ENCODE measurements at places on chromosomes 13 and 19. TPM values are rescaled to one million over a fixed set of nuclear protein-coding genes. Genes with fewer than 3 reads are reported as not detected.

SWSAP1 gene
- 0.38 TPM for total RNA-seq

GRCh38 chr19:42497492-42498168, 30.7 kb downstream of the CEACAM1 start:
- DNase-seq: no peak

CBARP gene
- 0.50 TPM for total RNA-seq

DNA sequence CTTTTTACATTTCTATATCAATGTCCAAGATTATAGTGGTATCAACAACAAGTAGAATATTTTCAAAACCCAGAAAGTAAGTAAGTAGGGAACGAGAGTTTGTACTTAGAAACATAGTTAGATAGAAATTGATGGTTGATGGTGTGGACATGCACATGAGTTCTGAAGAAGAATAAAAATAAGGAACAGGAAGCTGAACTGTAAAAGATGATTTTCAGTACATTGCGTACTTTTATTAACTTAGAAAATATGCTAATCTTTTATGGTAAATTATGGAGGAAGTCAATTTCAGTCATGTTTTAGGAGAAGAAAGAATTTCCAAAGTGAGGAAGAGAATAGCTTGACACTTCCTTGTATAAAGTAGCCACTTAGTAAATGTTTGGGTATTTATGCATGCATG, 12.3 kb upstream of the GPR18 start:
- no peak for DNase-seq

LGALS14 gene
- total RNA-seq: not detected

ZNF507 gene
- 7.0 TPM for total RNA-seq

- peak; percentile 48 for DNase-seq
Measured at GRCh38 chr13:113924184-113924901, 49.5 kb downstream of the C13orf46 start.
